ENCODE measurements at places on chromosomes 11 and 22.
A peak's percentile ranks its signal among the peaks of the same experiment; 100 is the strongest.

- DNase-seq, result no peak
These were observed 74.3 kb downstream of the RPUSD4 start for GRCh38 chr11:126137136-126137535.

- no peak for DNase-seq
These were observed 1027.1 kb downstream of the LRRC4C start for GRCh38 chr11:40432358-40432757.

DNA sequence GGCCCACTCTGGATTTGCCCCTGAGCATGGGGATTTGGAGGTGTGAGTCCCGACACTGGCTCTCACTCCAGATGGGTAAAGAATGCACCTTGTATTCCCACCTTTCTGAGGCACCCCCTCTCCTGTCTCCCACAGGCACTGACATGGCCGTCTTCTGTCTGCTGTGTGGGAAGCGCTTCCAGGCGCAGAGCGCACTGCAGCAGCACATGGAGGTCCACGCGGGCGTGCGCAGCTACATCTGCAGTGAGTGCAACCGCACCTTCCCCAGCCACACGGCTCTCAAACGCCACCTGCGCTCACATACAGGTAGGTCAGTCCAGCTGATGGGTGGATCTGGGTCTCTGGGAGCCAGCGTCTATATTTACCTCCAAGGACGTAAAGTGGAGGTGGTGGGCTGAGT lies 54.2 kb upstream of the NNMT start:
- no peak for DNase-seq

- peak; percentile 96 for DNase-seq
These were observed 662.5 kb upstream of the TENM4 start for GRCh38 chr11:80103142-80103859.

DNA sequence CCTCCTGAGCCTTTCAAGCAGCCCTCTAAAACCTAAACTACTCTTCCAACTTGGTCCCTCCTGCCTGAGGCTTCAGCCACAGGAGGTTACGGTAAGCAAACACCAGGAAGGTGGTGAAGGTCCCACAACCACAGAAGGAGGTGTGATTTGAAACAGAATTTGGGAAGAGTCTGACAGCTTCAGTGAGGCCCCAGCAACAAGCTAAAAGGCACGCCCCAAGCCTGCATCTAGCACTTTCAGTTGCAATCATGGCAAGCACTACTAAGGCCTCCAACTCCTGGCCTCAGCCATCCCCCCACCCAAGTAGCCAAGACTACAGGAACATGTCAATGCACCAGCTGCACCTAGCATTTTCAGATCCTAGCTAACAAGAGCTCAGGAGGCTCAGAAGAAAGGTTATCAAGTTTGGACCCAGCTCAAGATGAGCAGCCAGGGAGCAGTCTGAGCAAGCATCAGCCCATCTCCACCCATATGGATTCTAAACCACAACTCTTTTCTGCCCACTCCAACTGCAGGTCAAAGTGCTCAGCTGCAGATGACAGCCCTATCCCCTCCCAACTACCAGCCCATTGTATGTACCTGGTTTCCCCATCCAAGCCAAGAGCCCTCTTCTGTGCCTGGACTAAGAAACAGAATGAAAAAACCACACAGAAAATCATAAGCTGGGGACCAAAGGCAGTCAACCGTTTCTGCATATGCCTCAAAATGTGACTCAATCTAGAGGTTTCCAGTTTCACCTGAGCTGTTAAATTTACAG lies 10.4 kb upstream of the AHNAK start:
- DNase-seq, result no peak

- DNase-seq, result no peak
These were observed 125.1 kb downstream of the BCR start for GRCh38 chr22:23305321-23305910.

DNA sequence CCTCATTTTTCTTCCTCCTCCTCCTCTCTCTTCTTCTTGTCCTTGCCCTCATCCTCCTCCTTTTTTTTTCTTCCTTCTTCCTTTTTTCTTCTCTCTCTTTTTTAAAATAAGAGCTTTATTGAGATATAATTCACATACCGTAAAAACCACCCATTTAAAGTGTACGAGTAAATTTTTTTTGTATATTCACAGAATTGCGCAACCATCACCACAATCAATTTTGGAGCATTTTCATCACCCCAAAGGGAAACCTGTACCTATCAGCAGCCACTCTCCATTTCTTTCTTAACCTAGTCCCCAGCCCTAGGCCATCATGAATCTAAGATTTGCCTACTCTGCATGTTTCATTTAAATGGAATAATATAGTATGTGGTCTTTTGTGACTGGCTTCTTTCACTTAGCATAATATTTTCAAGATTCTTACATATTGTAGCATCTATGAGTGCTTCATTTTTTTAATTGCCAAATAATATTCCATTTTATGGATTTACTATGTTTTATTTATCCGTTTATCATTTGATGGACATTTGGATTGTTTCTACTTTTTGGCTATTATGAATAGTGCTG lies 35.0 kb downstream of the CAT start:
- DNase-seq, result no peak

DNA sequence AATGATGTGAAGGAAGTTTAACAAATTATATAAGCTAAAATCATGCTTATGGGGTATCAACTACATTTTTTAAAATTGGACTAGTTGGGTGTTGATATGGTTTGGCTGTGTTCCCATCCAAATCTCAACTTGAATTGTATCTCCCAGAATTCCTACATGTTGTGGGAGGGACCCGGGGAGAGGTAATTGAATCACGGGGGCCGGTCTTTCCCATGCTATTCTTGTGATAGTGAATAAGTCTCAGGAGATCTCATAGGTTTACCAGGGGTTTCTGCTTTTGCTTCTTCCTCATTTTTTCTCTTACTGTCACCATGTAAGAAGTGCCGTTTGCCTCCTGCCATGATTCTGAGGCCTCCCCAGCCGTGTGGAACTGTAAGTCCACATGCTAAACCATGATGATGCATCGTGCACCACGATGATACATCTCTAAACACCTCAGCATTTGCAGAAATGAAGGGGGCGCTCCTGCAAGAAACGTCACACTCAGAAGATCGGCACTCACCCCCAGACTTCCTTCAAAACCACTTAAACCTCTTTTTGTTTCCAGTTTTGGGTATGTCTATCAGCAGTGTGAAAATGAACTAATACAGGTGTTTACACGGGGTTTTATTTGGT lies 340.0 kb downstream of the SHANK2 start:
- DNase-seq, result no peak

- DNase-seq, result no peak
These were observed 11.9 kb downstream of the SNRPD3 start for GRCh38 chr22:24567668-24568067.

DNA sequence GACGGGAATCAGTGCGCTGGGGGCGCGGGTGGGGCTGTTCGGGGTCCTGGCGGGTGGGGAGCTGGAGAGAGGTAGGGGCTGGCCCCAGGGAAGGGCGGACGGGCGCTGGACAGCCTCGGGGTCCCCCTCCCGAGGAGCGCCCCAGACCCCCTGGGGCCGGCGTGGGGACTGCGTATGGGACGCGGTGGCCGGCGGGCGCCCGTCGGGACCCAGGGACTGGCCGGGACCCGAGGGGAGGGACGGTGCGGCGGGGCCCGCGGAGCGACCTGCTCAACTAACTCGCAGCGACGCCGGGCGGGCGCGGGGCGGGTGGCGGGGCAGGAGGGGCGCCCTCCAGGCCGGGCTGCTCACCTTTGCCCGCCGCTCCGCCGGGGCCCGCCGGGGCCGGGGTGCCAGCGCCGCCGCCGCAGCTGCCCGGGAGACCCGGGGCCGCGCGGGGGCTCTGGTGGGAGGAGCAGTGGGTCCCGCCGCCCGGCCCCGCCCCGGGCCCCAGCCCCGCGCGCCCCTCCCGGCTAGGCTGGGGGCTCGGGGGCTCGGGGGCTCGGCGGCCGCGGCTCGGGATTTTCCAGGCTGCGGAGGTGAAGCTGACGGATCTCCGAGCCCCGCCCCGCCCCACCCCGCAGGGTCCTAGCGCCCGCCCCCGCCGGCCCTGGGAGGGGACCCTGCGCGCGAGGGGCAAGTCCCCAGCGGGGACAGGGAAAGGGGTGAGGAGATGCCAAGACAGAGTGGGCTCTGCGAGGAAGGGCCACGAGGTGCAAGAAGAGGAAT lies 12.3 kb downstream of the STARD10 start:
- no peak for DNase-seq

DNA sequence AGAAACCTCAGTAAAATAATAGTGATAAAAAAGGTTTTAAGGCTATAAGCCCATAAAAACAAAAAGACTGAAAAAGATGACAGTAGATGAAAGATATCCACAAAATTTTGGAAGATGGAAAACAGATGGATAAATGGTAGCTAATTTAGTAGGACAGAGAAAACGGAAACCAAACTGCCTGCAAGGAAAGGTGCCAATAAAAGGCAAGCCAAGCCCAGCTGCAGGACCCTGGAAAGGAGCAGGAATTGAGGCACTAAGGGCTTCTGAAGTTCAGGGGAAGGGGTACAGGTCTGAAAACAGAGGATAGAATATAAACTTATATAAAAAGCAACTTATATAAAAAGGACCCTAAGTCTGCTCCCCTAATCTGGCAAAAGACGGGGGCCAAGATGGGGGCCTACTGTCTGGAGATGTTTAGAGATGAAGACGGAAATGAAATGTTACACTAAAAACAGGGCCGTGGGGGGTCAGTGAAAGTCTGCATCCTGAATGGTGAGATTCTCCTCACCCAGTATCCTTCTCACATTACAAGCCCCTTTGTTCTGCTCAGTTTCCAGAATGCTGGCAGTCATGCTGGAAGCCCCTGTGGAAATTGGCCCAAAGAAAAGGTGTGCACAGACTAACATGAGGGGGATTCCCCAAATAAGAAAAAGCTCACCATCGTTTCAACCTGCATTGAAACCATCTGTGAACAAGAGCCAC lies 269.3 kb upstream of the PITPNB start:
- no peak for DNase-seq

DNA sequence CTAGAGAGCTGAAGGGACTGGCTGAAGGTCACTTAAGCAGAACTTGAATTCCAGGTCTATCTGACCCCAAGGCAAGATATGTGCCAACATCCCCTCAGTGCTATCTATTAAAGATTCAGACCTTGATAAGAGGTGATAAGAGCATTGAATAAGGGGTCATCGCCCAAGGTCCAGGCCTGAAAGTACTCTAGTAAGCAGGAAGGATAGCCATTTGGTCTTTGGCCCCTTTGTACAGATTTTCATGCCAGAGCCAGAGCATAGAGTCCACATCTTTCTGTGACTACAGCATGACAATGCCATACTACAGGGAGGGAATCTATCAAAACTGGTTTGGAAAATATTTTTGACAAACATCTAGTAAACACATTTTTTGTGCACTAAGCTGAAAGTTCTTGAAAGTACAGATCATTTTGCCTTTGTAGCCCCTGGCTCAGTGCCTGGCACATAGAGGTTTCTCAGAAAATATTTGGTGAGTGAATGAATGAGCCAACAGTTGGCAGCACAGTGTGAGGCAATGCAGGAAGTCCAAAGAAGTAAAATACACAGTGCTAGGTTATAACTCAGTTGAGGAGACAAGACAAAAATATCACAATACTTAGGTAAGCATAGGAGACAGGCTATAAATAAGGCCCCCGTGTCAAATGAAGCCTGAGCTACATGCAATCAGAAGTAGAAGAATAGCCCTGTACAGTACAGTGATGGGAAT lies 15.1 kb upstream of the RRAS2 start:
- DNase-seq, result peak; percentile 86

GRCh38 chr11:1448882-1449281 lies 37.7 kb downstream of the MOB2 start:
- no peak for DNase-seq

- peak; percentile 100 for DNase-seq
These were observed 49.6 kb upstream of the ALKBH3 start for GRCh38 chr11:43830928-43831440.

DNA sequence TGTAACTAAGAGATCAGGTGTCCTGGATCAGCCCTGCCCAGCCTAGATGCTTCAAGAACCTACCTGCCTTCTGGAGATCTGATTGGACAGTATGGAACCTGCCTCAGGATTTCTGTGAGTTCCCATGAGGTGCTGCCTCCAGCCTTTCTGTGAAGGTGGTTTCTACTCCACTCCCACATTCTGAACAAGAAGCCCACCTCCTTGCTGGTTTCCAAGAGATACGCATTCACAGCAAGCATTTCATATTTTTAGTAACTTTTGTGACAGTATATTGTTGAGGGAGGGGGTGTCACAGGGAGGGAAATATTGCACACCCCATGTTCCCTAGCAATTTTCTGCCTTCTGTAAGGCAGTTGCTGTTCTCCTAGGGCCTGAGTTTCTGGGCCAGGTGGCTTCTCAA lies 204.4 kb downstream of the NAV2 start:
- DNase-seq, result no peak

DNA sequence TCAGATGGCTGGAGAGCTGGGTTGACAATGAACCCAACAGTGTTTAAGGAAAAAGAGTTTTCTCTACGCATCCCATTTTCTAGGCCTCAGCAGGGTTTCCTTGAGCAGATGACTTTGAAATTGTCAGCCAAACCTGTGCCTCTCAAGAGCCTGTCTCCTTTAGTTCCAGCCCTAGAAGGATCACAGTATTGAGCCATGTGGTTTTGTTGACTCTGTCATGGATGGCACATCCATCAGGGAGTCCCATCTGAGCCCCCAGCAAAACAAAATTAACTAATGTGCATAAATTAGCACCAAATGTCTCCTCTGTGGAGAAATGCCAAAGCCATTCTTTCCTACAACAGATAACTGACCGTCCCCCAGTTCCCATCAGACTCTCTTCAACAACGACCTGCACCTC lies 103.8 kb upstream of the BLID start:
- no peak for DNase-seq

DNA sequence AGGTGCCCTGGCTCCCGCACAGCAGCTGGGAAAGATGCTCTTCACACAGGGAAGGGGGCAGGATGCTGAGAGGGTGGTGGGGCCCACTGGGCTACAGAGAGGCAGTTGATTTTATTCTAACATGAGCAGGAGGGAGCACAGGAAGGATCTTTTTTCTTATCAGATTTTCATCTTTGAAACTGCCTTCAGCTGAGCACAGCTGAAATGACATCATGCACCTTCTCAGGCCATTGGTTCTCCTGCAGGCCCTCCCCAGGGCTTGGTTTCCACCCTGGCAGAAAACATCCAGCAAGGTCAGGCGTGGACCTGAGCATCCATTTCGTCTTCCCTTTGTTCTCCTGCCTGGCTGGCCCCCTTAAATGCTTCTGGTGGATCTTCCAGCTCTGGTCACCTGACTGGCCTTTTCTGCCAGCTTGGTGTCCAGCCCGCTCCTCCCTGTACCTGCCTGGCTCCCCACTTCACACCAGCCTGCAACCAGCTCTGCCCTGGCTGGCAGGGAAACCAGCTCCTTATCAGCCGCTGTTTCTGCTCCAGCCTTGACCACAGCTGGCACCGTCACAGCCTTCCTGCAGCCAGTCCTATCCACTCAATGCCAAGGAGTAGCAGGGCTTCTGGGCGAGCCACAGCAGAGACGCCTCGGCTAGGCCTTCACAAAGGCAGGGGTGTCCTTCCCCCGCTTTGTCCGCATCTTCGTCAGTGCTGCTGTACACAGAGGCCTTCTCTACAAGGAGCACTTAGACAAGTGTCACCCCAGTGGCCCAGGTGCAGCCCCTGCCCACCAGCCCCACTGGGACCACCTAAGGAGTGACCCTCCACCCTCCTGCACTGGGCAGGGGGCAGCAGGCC lies 36.5 kb downstream of the TOM1 start:
- no peak for DNase-seq

GRCh38 chr11:124884869-124885479 lies 12.7 kb downstream of the ROBO4 start:
- DNase-seq, result no peak

- no peak for DNase-seq
These were observed 23.0 kb downstream of the PIWIL3 start for GRCh38 chr22:24751518-24751917.

- DNase-seq, result no peak
These were observed 994 bp downstream of the PPP6R3 start for GRCh38 chr11:68461575-68461917.

GRCh38 chr11:31492320-31492913 lies 17.0 kb downstream of the IMMP1L start:
- no peak for DNase-seq
